ENCODE measurements at places on chromosomes 12 and 14. TPM values are rescaled to one million over a fixed set of nuclear protein-coding genes. Genes with fewer than 3 reads are reported as not detected.

The SCN8A gene
- 6.3 TPM for polyA plus RNA-seq

The EGLN3 gene
- polyA plus RNA-seq: 10.6 TPM

The NGB gene
- polyA plus RNA-seq: 0.60 TPM

The FIGNL2 gene
- 7.1 TPM for polyA plus RNA-seq

The CD163L1 gene
- 0.03 TPM for polyA plus RNA-seq

Measured in H1 (cell line).